ENCODE measurements at places on chromosomes 3 and 15. TPM values are rescaled to one million over a fixed set of nuclear protein-coding genes. Genes with fewer than 3 reads are reported as not detected.

The FOXB1 gene
- total RNA-seq, result not detected

The CCDC33 gene
- not detected for total RNA-seq

The DPPA2 gene
- total RNA-seq, result not detected

The SLC22A14 gene
- total RNA-seq, result not detected

The NTRK3 gene
- not detected for total RNA-seq

The KBTBD13 gene
- not detected for total RNA-seq
